GM20000 (cell line): ENCODE measurements at places on chromosomes 5 and 9.

DNA sequence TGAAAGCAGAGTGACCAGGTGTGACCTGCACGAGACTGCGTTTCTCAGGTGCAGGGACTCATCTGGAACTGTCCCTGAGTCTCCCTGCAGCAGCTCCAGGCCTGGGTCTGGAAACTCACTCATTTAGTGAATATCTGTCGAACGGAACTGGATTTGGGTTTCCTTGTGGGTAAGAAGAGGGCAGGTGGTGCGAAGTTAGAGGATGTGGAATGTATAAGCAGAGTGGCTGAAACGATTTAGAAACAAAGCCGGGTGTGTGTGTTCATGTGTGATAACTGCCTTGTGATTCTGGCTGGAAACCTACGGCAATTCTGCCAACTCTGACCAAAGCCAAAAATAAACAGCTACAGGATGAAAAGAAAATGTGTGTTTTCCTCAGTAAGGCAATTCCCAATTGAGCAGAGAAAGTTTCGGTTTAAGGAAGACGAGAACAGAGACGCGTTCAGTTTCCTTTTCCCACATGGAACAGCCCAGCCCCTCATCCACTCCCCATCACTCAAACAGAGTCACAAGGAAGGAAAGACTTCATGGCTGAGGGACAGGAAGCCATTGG, 130.3 kb downstream of the NSG2 start:
- no peak for DNase-seq

GRCh38 chr5:10423022-10423421, 18.7 kb upstream of the ROPN1L start:
- DNase-seq, result no peak

GRCh38 chr9:117744369-117744768, 40.2 kb downstream of the TLR4 start:
- DNase-seq, result no peak

GRCh38 chr9:127963359-127964064, 17.3 kb downstream of the EEIG1 start:
- DNase-seq, result no peak

- DNase-seq, result peak; percentile 40
Measured at GRCh38 chr5:127590156-127590722, 58.6 kb upstream of the CTXN3 start.

DNA sequence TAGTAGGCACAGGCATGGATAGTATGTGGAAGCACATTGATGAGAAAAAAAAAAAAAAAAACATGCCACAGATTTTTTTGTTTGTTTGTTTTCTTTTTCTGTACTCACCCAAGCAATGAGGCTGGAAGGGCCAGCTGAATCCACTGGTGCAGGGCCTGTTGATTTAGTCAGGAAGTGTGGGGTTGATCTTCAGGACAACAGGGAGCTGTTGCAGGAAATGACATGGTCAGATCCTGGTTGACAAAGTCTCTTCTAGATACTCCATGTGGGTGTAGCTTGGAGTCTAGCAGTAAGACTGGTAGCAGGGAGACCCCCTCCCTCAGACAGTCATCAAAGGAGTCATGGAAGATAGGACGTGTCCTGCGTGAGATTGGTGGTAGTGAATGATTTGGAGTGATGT, 191.8 kb downstream of the PAPPA start:
- no peak for DNase-seq

DNA sequence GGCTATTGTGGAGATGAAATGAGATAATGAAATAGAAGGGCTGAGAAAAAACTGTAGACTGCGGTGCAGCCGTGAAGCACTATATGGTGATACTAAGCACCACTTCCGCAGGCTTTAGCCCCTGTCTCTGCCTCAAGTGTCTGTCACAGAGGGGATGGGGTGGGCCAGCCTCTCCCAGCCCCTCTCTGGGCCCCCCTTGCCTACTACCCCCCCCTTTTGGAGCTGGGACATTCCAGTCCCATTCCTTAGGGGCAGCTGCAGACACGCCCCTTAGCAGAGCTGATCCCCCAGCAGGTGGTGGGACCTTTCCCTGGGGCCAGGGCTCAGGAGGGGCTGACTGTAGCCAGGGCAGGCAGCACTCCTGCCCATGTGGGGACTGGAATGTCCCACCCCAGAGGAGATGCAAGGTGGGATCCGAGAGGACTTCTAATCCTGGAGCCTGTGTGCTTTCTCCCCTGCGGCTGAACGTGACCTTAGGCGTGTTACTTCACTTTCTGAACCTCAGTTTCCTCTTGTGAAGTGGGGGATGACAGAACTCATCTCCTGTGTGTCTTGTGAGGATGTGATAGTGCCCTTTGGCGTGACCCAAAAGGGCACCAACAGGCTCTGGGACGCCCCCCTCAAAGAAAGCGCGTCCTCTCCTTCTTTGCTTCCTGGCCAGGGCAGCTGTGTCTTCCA, 1.9 kb downstream of the N4BP3 start:
- DNase-seq, result peak; percentile 58
